ENCODE measurements at places on chromosomes 16 and 17.

DNA sequence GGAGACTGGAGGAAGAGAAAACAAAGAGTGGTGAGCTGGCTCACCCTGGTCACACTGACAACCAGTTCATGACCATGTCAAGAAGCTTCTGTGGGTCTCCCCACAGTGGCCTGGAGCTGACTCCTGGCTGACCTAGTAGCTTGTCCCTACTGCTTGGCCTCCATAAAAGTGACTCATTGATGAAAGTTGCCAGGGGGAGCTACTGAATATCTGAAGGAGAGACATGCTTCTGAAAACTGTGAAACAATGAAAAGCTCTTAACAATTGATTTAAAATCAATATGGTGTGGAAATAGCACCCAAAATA lies 22.0 kb downstream of the SMPD3 start:
- DNase-seq = no peak

- DNase-seq = no peak
Measured at GRCh38 chr17:72913142-72913682, 179.3 kb downstream of the SLC39A11 start.

DNA sequence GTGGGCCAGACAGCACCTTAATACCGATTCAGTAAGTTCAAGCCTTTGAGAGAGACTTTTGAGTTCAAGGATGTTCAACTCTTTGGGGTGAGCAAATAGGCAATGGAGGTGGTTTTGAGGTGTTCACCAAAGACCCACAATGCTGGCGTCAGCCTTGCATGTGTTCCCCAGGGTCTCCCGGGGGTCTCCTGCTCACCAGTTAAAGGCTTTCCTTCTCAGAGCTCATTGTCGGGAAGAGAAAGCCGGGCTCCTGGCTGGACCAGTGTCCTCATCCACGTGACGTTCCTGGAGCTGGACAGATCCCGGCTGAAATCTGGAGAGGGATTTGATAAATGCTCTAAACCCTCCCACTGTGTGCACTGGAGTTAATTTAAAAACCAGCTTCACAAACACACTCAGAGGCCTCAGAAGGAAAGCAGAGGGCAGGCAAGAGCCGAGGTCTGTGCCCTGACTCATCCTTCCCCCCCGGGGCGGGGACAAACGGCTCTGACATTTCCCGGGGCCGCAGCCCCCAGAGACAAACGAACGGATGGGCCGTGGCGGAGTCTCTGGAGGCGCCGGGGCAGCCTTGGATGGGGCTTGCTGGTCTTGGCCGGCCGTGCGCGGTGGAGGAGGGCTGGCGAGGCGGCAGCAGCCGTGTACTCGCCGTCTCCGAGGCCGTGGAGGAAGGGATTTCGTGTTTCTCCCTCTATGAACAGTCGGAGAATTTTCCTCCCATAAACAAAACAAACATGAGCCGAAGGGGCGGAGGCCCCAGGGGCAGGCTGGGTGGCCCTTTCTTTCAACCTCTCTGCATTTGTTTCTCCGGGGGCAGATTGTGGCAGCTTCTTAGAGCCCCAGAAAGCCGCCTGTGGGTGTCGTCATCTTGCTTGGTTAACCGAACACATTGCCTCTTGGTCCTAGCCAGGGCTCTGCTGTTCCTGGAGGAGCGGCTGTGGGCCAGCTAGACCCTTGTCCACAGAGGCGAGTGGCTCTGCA lies 94.2 kb downstream of the NTN1 start:
- peak; percentile 61 for DNase-seq

GRCh38 chr17:32859857-32860525 lies 16.9 kb downstream of the MYO1D start:
- no peak for DNase-seq

GRCh38 chr17:80468781-80469493 lies 7.5 kb downstream of the NPTX1 start:
- DNase-seq = no peak

DNA sequence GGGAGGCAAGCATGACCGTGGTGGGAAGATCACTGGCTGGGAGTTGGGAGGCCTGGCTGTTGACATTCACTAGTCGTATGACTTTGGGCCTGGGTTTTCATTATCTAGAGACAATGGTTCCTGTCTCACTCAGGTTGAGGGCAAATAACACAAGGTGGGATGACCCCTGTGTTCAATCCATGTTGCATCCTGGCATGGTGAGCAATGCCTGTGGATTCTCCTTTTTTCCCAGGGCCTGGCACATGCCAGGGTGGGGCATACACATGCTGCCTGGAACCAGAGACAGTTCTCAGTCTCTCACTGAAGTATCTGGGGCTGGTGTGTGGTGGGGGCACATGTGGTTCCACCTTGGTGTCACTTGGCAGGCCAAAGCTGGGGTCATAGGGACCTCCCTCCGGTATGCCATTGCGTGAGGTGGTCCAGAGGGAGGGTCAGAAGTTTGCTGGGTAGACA lies 5.4 kb downstream of the THRA start:
- DNase-seq = no peak

Measured in activated CD8-positive, alpha-beta memory T cell treated with anti-CD3 and anti-CD28 coated beads, Interleukin-2, amount 50 U/mL, for 4 hours (primary cell).